ENCODE measurements at places on chromosomes 4 and X. TPM values are rescaled to one million over a fixed set of nuclear protein-coding genes. Genes with fewer than 3 reads are reported as not detected.
A peak's percentile ranks its signal among the peaks of the same experiment; 100 is the strongest.

MUC7 gene
- total RNA-seq = not detected

CTAG1A gene
- total RNA-seq = not detected

TMPRSS11B gene
- not detected for total RNA-seq

ADGRG4 gene
- not detected for total RNA-seq

IRS4 gene
- total RNA-seq = not detected

SRPX2 gene
- not detected for total RNA-seq

ZNF41 gene
- total RNA-seq = 15.1 TPM

- H3K4me1 ChIP-seq = peaks cover 4% of the 10 kb centered on the region
- no peak overlapping the region for H3K4me3 ChIP-seq
- DNase-seq = no peak
Measured at GRCh38 chr4:105139646-105140045, 7.0 kb upstream of the TET2 start.

- no peaks in the 10 kb centered on the region for H3K36me3 ChIP-seq
- H3K27me3 ChIP-seq = no peaks in the 10 kb centered on the region
- H3K4me3 ChIP-seq = no peak overlapping the region
- DNase-seq = no peak
- no peak overlapping the region for H3K27ac ChIP-seq
Measured at GRCh38 chrX:26918631-26919030, 544.5 kb downstream of the PPP4R3C start.

- peaks cover 14% of the 10 kb centered on the region for H3K27me3 ChIP-seq
- H3K27ac ChIP-seq = no peak overlapping the region
Measured at GRCh38 chrX:72258174-72258573, 18.9 kb downstream of the RPS4X start.

- H3K4me3 ChIP-seq = peak overlapping the region; percentile 31
- H3K36me3 ChIP-seq = no peaks in the 10 kb centered on the region
- H3K27me3 ChIP-seq = peaks cover 15% of the 10 kb centered on the region
- peaks cover 3% of the 10 kb centered on the region for H3K4me1 ChIP-seq
Measured at GRCh38 chr4:24979554-24979953, 51.2 kb downstream of the LGI2 start.

- H3K36me3 ChIP-seq = no peaks in the 10 kb centered on the region
- no peaks in the 10 kb centered on the region for H3K27me3 ChIP-seq
- H3K4me1 ChIP-seq = no peaks in the 10 kb centered on the region
- no peak overlapping the region for H3K27ac ChIP-seq
- H3K4me3 ChIP-seq = no peak overlapping the region
- DNase-seq = no peak
Measured at GRCh38 chrX:10401239-10401638, 219.1 kb downstream of the MID1 start.

GRCh38 chr4:83009529-83009928 is 1.1 kb downstream of the LIN54 start:
- peaks cover 62% of the 10 kb centered on the region for H3K4me1 ChIP-seq
- no peaks in the 10 kb centered on the region for H3K27me3 ChIP-seq
- H3K36me3 ChIP-seq = peaks cover 8% of the 10 kb centered on the region

GRCh38 chr4:92791871-92792440 is 488.2 kb downstream of the GRID2 start:
- H3K36me3 ChIP-seq = no peaks in the 10 kb centered on the region
- no peak overlapping the region for H3K27ac ChIP-seq
- no peaks in the 10 kb centered on the region for H3K4me1 ChIP-seq
- no peaks in the 10 kb centered on the region for H3K27me3 ChIP-seq
- no peak for DNase-seq
- H3K4me3 ChIP-seq = no peak overlapping the region

- no peaks in the 10 kb centered on the region for H3K27me3 ChIP-seq
- H3K27ac ChIP-seq = no peak overlapping the region
- H3K36me3 ChIP-seq = no peaks in the 10 kb centered on the region
- no peak for DNase-seq
- H3K4me1 ChIP-seq = no peaks in the 10 kb centered on the region
- H3K4me3 ChIP-seq = no peak overlapping the region
Measured at GRCh38 chr4:132818091-132818490, 331.0 kb upstream of the PCDH10 start.

DNA sequence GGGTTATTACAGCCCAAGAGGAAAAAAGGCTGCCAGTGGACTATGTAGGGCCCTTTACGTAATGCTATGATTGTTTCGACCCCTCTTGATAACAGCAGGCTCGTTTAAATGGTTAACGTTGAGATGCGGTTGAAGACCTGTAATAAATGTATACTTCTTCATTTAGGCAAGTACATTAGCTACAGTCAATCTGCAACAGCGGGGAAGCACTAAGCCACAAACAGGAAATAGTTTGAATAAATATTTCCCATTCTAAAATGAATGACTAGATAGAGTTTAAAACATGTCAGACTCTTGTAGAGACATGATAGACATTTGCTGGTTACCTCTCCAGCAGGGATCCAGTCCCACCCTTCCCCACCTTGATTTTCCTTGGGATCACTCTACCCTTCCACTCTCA is 38.1 kb upstream of the STIM2 start:
- H3K4me1 ChIP-seq = peaks cover 3% of the 10 kb centered on the region
- H3K27me3 ChIP-seq = no peaks in the 10 kb centered on the region
- no peak overlapping the region for H3K4me3 ChIP-seq
- no peak overlapping the region for H3K27ac ChIP-seq

DNA sequence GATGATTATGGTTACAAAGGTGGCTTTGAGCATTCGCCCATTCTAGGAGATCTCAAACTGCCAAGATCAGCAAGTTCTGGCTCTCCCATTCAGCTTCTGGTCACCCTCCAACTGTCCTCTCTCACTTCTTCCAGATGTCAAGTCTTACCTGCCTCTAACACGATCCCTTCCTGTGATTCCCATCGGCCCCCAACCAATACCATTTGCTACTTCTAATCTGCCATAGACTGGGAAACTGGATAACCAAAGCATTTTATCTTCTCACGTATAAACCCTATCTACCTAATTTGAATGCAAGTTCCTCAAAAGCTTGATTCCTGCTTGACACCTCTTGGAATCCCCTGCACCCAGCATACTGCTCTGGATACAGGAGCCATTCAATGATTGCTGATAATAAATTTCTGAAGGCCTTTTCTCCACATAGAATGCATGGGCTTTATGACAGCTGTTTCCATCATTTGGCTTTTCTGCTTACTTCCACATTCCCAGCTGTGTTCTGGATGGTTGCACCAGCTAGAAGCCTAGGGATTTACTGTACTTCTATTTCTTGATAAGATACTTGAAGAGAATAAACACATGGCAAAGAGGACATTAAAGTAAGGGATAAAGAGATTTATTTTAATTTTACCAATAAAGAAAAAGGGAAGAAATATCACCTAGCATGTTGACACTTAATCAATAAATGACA is 9.6 kb downstream of the GPC4 start:
- H3K27me3 ChIP-seq = peaks cover 1% of the 10 kb centered on the region
- H3K4me3 ChIP-seq = no peak overlapping the region
- H3K36me3 ChIP-seq = no peaks in the 10 kb centered on the region
- no peak overlapping the region for H3K27ac ChIP-seq

- H3K36me3 ChIP-seq = no peaks in the 10 kb centered on the region
- no peak overlapping the region for H3K27ac ChIP-seq
Measured at GRCh38 chr4:58368221-58368620, 1258.0 kb upstream of the IGFBP7 start.

DNA sequence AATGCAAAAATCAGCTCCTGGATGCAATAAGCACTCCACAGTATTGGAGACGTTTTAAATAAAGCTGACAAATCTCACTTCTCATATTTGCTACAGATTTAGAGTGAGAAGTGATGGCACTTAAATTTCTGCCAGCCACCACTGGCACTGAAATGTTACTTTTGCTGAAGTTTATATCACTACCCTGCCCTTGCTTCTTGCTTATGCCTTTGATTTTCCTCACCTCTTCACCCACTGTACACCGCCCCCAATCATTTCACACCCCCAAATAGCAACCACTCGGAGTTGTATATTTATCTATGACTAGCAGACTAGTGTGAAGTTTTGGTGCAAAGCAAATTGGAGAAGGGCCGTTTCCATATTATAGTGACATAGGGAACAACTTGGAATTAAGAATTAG is 19.9 kb upstream of the SLC7A11 start:
- DNase-seq = no peak
- no peaks in the 10 kb centered on the region for H3K4me1 ChIP-seq
- no peak overlapping the region for H3K4me3 ChIP-seq

- no peak overlapping the region for H3K27ac ChIP-seq
- no peaks in the 10 kb centered on the region for H3K36me3 ChIP-seq
- peaks cover 53% of the 10 kb centered on the region for H3K27me3 ChIP-seq
- no peak overlapping the region for H3K4me3 ChIP-seq
- no peak for DNase-seq
Measured at GRCh38 chr4:4868040-4868757, 8.7 kb downstream of the MSX1 start.

GRCh38 chr4:15855804-15856475 is 77.8 kb downstream of the CD38 start:
- no peak for DNase-seq
- peaks cover 2% of the 10 kb centered on the region for H3K36me3 ChIP-seq
- no peak overlapping the region for H3K4me3 ChIP-seq
- no peaks in the 10 kb centered on the region for H3K4me1 ChIP-seq

DNA sequence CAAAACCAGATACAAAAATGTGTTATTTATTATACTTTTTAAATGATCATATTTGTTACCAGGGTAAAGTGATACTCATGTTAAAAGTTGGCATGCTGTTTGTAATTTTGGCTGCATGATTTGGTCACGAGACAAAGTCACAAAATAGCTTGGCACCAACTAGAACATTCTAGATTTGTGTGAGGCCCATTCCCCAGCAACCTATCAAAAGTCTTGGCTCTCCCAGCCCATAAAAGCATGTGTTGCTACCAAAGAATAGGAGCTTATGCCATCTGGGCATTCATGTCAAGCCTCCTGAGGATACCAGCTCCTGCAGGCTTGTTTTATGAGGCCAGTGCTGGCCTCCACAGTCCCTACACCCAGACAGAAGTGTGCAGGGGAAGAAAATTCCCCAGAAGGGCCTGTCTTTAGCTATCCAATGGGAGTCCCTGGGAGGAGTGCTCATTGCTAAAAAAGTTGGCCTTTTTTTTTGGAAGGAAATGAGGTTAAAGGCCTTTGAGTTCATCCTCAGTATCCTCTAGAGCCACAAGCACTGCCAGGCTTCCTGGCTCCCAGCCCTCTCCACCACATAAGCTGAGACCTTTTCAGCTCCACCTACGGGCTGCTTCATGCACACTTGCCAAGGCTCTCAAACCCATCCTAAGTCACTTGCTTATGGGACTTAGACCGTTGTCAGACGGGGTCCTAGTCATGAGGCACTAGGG is 211.9 kb upstream of the EOLA2 start:
- no peak overlapping the region for H3K27ac ChIP-seq
- no peak for DNase-seq
- H3K4me3 ChIP-seq = no peak overlapping the region
- H3K27me3 ChIP-seq = no peaks in the 10 kb centered on the region

GRCh38 chr4:12770351-12770750 is 713.8 kb downstream of the RAB28 start:
- no peak for DNase-seq
- H3K36me3 ChIP-seq = peaks cover 4% of the 10 kb centered on the region

DNA sequence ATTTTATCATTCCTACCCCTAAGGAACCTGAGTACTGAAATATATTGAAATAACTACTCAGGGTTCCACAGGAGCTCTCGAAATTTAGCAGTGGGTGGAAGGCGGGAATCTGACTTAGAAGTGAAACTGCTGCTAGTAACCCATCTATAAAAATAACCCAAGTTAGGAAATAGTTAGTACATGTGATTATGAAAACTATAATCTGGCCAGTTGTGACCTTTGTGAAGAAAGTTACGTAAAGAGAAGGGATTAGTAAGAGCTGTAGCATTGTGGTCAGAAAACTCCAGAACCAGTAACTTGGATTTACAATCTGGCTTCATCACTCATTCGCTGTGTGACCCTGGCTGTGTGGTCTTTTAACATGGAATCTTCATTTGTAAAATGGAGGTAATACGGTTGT is 175.5 kb downstream of the RAPGEF2 start:
- no peak overlapping the region for H3K4me3 ChIP-seq
- peaks cover 5% of the 10 kb centered on the region for H3K4me1 ChIP-seq
- no peak overlapping the region for H3K27ac ChIP-seq
- H3K27me3 ChIP-seq = no peaks in the 10 kb centered on the region

Measured in naive thymus-derived CD8-positive, alpha-beta T cell (primary cell).